ENCODE measurements at places on chromosomes 3 and 15.

DNA sequence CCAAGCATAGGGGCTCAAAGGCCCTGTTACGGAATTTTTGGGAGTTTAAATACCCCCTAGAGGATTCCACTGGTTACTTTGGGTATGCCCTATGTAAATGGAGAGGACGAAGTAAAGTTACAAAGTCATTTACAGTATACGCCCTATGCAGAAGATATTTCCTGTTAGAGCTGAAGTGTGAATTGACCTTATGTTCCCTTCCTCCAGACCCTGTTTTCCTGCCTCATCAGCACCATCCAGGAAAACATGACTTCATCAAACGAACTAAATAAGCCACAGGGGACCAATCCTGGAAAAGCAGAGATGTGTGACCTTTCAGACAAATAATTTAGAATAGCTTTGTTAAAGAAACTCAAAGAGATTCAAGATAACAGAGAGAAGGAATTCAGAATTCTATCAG is 177.4 kb downstream of the SQOR start:
- DNase-seq, result no peak

GRCh38 chr15:98648654-98649471 is 524 bp downstream of the IGF1R start:
- DNase-seq, result peak; percentile 19

GRCh38 chr15:79736435-79737000 is 160.3 kb downstream of the MTHFS start:
- no peak for DNase-seq

DNA sequence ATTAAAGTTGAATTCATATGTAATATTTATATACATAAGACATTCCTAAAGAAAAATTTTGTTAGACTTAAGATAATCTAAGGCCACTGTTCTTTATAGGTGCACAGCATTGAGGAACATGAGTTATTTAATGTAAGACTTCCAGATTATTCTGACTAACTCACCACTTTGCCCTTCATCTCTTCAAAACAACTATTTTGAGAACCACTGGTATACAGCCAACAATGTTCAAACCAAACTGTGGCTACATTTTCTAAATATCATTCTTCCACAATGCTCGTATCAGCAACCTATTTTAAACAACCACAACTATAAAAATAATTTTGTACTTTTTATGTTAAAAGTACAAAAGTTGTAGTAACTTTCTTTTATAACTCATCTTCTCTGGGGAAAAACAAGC is 199.8 kb upstream of the ALCAM start:
- no peak for DNase-seq

DNA sequence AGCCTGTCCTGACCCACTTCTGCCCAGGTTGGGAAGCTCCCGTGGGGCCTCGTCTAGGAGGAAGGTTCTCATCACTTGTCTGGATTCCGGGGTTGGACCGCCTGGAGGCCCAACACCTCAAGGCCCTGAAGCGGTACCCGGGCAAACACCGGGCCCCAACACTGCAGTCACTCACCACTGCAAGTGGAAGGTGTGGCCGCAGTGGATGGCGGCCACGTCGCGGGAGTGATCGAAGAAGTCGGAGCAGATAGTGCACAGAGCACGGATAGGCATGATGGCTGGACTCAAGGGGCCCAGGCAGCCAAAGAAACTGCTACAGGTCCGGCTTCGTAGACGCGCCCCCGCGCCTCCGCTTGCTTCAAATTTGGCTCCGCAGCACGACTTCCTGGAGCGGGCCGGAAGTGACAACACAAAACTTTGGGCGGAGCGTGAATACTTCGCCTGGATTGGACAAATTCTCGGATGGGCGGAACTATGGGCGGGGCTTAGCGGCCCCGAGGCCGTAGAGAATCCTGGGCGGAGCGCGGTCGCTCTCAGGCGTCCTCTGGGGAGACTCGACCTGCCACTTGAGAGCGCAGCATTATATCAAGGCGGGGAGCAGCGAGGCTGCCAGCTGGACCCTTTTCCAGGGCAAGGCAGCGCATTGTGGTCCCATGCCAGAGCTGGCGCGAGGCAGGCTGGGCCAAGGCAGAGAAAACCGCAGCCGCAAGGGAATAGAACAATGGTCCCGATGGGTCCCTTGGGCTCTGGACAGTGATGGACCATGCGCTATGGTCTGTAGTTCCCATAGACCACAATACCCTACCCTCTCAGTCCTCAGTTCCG is at the start of gene TRAIP:
TRAIP (minus strand) TSS at position 384 of the 825 bp plus-strand sequence; CDS start at position 273, 111 bp downstream.
- peak; percentile 92 for DNase-seq

GRCh38 chr3:37912052-37912733 is 50.5 kb downstream of the CTDSPL start:
- no peak for DNase-seq

- no peak for DNase-seq
Observed at GRCh38 chr15:69662645-69663000, 210.0 kb downstream of the RPLP1 start.

GRCh38 chr3:38203690-38204089 is 38.4 kb downstream of the OXSR1 start:
- no peak for DNase-seq

DNA sequence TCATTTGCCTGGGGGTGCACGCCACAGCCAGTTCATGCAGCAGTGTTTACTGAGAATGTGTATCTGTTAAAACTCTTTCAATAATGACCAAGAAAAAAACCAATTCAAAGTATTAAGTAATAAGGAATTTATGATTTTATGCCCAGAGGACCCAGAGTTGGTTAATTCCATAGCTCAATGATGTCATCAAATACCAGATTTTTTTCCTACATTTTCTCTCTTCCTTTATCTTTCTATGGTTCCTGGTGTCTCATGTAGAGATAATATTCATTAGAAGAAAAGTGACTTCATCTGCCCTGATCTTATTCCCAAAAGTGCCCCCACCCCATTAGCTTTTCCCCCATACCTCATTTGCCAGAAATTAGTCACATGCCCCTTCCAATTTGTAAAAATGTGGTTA is 44.6 kb upstream of the LMCD1 start:
- DNase-seq, result no peak

DNA sequence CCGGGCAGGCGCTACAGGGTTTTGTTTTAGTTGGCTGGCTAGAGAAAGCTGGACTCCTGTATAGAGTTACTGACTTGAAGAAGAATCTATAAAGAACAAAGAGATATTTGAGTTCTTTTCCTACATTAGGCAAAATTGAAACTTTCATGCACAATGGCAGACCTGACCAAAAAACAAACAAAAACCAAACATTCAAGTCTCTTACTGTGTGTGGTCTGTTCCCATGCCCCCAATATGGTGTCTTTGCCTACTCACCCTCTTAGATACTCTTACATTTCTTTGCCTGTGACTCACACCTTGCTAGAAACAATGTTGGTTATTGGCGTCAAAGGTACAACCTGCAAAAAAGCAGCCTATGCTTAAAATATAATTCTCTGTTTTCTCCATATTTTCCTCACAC is 109.5 kb upstream of the TMC3 start:
- DNase-seq, result no peak

DNA sequence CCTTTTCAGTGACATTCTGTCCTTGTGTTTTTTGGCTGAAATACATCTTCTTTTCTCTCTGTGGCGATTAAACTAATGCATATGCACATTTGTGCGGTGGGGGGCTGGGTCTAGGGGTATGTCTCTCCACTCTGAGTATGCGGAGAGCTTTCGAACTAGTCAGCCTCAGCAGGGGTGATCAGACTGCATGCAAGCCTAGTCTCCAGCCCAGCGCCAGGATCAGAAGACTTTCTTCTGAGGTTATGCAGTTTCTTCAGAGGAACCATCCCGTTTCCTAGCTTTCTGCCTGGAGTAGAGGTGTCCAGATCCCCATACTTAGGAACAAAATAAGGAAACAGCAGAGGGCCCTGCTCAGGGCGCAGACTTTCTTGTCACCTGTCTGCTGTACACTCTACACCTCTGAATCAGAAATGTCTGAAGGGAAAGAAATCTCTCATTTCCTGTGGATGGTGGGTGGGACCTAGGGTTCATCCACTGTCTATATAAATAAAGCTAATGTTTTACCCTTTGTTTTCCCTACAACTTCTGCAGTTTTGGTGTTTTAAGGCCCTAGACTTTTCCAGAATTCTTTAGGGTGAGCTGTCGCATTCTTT is 230.4 kb downstream of the ABHD5 start:
- no peak for DNase-seq

DNA sequence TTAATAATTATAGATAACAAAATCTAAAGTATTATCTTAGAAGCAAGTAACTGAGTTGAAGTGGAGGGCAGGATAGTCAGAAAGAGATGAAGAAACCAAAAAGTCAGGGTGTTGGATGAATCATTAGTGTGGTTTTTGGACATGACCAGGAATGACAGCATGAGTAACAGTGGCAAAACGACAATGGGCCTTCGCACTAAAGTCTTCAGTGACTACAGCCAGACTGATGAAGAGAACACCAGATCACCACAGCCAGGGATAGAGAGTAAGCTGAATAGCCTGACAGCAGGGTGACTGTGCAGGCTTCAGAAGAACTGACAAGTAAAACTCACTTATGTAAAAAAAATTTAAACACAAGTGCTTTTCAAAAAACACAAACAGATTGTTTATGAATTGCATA is 96.0 kb upstream of the MELTF start:
- peak; percentile 0 for DNase-seq

DNA sequence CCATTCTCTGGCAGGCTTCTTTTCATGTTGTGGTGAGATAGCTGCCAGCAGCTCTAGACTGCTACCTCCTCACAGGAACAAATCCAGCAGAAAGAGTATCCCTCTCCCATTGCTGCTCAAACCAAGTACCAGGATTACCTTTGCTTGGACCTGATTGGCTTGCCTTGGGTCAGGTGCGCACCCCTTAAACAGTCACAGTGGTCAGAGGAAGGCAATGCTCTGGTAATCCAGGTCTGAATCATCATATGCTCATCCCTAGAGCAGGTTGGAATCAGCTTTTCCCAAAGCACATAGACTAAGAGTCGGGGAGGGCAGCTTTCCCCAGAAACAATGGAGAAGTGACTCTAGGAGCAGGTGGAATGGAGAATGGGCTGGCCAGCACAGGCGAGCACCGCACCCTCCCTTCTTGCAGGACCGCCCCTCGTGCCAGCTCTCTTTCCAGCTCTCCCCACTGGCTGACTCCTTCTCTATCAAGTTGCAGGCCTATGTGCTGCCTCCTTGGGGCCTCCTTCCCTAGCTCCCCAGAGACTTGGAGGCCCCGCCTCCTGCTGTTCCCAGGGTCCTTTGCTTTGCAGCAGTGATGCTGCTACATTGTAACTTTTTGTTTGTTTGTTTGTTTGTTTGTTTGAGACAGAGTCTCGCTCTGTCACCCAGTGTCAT is 29.9 kb upstream of the ADPGK start:
- DNase-seq, result no peak

DNA sequence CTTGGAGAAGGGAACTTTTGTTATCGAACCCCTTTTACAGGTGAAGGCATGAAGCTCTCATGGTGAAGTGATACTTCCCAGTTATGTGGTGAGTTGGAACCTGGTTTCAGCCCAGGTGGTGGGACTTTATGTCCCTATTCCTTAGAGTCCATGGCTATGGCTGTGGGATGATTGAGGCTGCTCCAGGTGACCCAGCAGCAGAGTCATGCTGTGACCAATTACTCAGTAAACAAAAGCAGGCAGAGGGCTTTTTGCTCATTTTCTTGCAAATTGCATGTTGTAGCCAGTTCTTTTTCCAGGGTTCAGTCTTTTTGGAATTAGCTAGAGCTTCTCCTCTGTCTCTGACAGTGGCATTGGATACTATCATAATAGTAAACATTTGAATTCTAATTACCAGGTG is 70.7 kb downstream of the CACNA2D3 start:
- DNase-seq, result no peak

- DNase-seq, result no peak
Observed at GRCh38 chr15:24916305-24917009, 38.3 kb upstream of the SNRPN start.

DNA sequence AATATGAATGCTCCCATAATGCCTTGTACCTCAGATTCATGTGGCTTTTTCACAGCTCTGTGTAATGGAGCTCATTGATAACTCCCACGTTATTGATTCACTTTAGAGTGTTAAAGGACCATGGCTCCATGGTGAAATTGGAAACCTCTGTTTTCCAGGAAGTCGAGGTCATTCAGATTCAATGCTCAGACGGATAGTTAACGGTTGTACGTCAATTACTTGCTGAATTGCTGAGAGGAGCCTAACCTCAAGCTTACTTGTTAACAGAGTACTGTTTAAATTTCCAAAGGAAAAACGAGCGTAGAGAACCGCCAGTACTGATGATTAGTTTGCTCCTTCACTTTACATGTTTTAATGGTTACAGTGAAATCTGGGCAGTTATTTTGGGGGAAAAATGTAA is 11.1 kb downstream of the ABHD17C start:
- no peak for DNase-seq

DNA sequence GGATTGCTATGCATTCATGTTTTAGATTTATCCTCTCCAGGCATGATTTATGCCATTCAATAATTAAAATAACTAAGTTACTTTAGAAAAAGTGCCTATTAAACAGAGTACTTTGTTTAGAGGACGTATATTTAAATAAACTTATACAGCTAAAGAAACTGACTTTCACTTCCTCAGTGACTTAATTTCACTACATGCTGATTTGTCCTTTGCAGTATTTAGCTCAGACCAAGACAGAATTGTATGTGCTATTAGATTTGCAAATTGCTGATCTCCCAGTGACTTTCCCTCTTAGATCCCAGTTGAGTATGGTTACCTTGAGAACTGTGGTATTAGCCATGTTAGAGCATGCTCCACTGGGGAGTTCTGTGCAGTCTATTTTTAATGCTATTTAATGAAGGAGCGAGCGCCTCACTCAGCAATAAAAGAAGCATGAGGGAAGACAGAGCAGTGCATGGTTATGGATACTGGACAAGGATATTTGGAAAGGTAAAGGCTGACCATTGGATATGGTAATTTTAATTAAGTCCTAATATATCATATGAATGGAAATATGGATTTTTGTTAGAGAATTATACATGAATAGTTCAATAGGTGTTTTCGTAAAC is 2.7 kb downstream of the ARPP21 start:
- no peak for DNase-seq

DNA sequence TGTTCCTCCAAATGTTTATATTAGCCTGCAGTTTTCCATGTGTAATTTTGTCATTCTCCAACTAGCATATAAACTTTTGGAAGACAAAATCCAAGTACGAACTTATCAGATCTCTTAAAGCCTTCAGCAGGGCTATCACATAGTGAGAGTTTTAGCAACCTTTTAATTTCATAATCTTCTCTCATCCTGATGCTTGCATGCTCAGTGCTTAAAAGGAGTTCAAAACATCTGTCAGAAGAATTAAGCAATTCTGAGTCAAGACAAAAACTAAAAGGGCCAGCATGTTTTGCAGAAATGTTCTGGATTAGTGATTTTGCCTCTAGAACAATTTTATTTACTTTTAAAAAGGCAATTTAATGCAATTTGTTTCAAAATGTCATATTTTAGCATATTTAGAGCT is 73.4 kb upstream of the SLC2A2 start:
- no peak for DNase-seq

DNA sequence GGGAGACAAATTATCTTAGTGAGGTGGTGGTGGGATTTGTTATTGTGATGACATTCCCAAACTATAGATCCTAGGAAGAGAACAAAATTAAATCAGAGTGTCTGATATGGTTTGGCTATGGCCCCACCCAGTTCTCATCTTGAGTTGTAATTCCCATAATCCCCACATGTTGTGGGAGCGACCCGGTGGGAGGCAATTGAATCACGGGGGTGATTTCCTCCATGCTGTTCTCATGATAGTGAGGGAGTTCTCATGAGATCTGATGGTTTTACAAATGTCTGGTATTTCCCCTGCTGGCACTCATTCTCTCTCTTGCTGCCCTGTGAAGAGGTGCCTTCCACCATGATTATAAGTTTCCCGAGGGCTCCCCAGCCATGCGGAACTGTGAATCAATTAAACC is 62.0 kb downstream of the RPL22L1 start:
- DNase-seq, result no peak

Data from stimulated activated CD4-positive, alpha-beta T cell treated with anti-CD3 and anti-CD28 coated beads, Interleukin-4, amount 100 ng/mL, for 48 hours (primary cell).